ENCODE measurements at places on chromosomes 2 and 18. TPM values are rescaled to one million over a fixed set of nuclear protein-coding genes. Genes with fewer than 3 reads are reported as not detected.

Gene GALNT14
- 6.8 TPM for total RNA-seq

Gene RAB1A
- 113 TPM for total RNA-seq

Gene PROM2
- total RNA-seq, result 11.8 TPM

Gene NR4A2
- total RNA-seq, result 0.66 TPM

Gene OR6B2
- not detected for total RNA-seq

Gene ATP6V1B1
- not detected for total RNA-seq

Gene GAL3ST2
- total RNA-seq, result 0.73 TPM

Gene PCBP1
- 518 TPM for total RNA-seq

DNA sequence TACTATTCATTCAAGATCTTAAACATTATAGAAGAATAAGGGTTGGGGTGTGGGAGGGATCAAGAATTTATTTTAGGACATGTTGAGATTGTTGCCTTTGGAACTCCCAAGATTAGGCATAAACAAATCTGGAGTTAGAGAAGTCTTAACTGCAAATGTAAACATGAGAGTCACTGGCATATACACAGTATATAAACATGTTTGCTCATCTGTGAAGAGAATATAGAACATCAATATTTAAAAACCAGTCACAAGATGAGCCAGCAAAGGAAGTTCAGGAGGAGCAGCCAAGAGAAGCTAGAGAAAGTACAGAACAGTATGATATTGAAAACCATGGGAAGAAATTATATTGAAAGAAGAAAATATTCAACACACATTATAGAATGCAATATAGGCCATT lies 638.6 kb upstream of the SLC39A10 start:
- no peak overlapping the region for H3K27ac ChIP-seq
- no peak for DNase-seq
- no peaks in the 10 kb centered on the region for H3K36me3 ChIP-seq
- no peak overlapping the region for H3K4me3 ChIP-seq
- peaks cover 9% of the 10 kb centered on the region for H3K4me1 ChIP-seq

GRCh38 chr2:231093933-231094332 lies 30.9 kb downstream of the HTR2B start:
- H3K27me3 ChIP-seq, result no peaks in the 10 kb centered on the region
- H3K4me1 ChIP-seq, result peaks cover 11% of the 10 kb centered on the region
- H3K36me3 ChIP-seq, result peaks cover 85% of the 10 kb centered on the region
- no peak for DNase-seq
- H3K4me3 ChIP-seq, result no peak overlapping the region

DNA sequence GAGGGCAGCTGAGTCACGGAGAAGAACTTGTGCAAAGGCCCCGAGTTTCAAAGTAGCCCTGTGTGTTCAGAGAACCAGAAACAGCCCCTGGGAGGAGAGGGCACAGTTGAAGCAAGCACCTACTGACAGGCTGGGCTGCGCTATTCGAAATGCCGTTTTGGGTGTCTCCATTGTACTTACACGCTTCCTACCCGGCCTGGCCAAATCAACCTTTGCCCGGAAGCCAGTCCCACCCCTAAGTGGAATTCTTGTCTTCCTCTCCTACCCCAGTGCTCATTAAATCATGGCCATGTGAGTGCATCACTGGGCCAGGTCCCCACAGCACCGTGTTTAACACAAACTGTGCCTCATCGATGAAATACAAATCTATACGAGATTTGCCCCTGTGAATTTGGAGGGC lies 6.0 kb downstream of the DIPK1C start:
- peaks cover 29% of the 10 kb centered on the region for H3K27me3 ChIP-seq
- no peak overlapping the region for H3K4me3 ChIP-seq
- H3K36me3 ChIP-seq, result no peaks in the 10 kb centered on the region

- peak; percentile 14 for DNase-seq
- H3K27me3 ChIP-seq, result no peaks in the 10 kb centered on the region
- H3K27ac ChIP-seq, result no peak overlapping the region
- H3K36me3 ChIP-seq, result no peaks in the 10 kb centered on the region
Measured at GRCh38 chr2:49714454-49714853, 560.1 kb upstream of the FSHR start.

DNA sequence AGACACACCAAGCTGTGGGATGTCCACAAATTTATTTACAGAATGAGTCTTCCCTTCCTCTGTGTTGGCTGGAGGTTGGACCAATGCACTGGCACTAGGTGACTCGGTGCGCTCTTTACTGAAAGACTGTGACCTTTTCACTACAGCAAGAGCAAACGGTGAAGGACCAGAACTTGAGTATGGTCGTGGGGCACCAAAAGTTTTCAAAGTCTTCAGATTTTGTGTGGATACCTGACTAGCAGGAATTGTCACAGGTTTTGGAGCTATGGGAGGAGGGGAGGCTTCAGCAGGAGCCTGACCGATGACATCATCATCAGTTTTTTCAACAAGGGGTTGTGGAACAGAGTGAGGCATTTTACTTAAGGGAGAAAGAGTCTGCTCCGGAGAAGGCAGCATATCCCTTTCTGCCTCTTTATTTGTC lies 73.0 kb upstream of the GRB14 start:
- no peak overlapping the region for H3K4me3 ChIP-seq
- no peaks in the 10 kb centered on the region for H3K4me1 ChIP-seq
- no peaks in the 10 kb centered on the region for H3K36me3 ChIP-seq
- DNase-seq, result no peak

DNA sequence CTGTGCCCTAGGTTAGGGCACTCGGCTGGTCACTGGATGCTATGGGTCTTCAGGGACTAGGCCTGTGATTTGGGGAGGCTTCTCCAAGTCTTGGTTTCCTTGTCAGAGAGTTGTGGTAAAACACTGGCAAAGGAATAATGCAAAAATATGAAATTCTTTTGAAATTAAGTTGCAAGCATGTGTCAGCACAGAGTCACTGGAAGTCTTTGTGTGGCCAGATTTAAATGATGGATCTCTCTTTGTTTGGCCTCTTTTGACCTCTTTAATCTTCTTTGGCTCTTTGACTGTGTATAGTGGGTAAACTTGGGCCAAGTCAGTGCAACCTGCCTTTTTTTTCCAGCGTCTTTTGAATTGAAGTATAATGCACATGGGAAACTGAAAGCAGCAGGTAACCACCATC lies 12.1 kb downstream of the HK2 start:
- DNase-seq, result no peak

- DNase-seq, result peak; percentile 39
- H3K4me3 ChIP-seq, result no peak overlapping the region
- no peaks in the 10 kb centered on the region for H3K27me3 ChIP-seq
Measured at GRCh38 chr2:7083580-7084509, 166.6 kb downstream of the RNF144A start.

GRCh38 chr2:120669121-120669952 lies 66.3 kb upstream of the GLI2 start:
- 0 out of 2 replicates have a peak, but pooled peaks cover 3% of the 10 kb centered on the region for H3K4me1 ChIP-seq
- peaks cover 23% of the 10 kb centered on the region for H3K36me3 ChIP-seq
- no peak overlapping the region for H3K4me3 ChIP-seq
- H3K27me3 ChIP-seq, result peaks cover 67% of the 10 kb centered on the region
- peak; percentile 75 for DNase-seq

DNA sequence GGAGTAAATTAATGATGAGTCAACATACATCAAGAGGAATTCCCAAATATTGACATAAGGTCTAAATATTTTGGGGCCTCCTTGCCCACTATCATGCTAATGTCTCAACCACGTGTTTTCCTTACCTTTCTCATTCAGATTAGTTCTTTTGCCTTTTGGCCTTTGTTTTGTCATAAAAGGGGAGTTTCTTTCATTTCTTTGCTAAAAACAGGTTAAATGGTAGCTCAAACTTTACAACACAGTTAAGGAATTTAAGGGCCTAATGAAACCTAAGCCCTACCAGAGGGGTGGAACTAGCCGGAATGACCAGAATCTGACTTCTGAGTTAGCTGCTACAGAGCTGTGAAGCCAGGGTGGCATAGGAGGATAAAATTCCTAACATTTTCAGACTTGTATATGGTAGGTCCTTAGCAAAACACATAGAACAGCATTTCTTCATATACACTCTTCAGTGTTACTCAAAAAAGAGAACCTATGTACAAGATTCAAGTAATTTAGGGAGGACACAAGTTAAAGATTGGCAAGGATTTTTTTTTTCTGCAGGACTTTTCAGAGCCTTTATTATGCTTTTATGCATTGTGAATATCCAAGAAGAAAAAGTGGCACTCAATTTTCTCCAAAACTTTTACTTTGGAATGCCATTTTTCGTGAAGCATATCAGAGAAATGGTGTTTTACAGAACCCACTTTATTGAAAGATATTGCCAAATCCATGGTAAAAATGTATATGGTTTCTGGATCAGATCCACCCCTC lies 633.1 kb downstream of the ARHGAP15 start:
- peak overlapping the region; percentile 14 for H3K4me3 ChIP-seq
- H3K27ac ChIP-seq, result peak overlapping the region; percentile 94
- H3K36me3 ChIP-seq, result no peaks in the 10 kb centered on the region
- H3K27me3 ChIP-seq, result no peaks in the 10 kb centered on the region
- peaks cover 60% of the 10 kb centered on the region for H3K4me1 ChIP-seq

- no peaks in the 10 kb centered on the region for H3K27me3 ChIP-seq
- peaks cover 41% of the 10 kb centered on the region for H3K36me3 ChIP-seq
- no peaks in the 10 kb centered on the region for H3K4me1 ChIP-seq
- H3K27ac ChIP-seq, result no peak overlapping the region
- H3K4me3 ChIP-seq, result no peak overlapping the region
- no peak for DNase-seq
Measured at GRCh38 chr18:35470435-35470834, 27.3 kb downstream of the INO80C start.

GRCh38 chr2:6294791-6295190 lies 570.9 kb downstream of the CMPK2 start:
- no peak overlapping the region for H3K27ac ChIP-seq
- DNase-seq, result no peak
- H3K27me3 ChIP-seq, result peaks cover 12% of the 10 kb centered on the region
- H3K36me3 ChIP-seq, result peaks cover 76% of the 10 kb centered on the region
- no peak overlapping the region for H3K4me3 ChIP-seq
- H3K4me1 ChIP-seq, result no peaks in the 10 kb centered on the region

GRCh38 chr2:53786352-53786704 lies 425 bp downstream of the ASB3 start:
- H3K36me3 ChIP-seq, result 0 out of 2 replicates have a peak, but pooled peaks cover 5% of the 10 kb centered on the region
- DNase-seq, result no peak
- peak overlapping the region; percentile 98 for H3K4me3 ChIP-seq
- peak overlapping the region; percentile 99 for H3K27ac ChIP-seq
- H3K27me3 ChIP-seq, result no peaks in the 10 kb centered on the region

DNA sequence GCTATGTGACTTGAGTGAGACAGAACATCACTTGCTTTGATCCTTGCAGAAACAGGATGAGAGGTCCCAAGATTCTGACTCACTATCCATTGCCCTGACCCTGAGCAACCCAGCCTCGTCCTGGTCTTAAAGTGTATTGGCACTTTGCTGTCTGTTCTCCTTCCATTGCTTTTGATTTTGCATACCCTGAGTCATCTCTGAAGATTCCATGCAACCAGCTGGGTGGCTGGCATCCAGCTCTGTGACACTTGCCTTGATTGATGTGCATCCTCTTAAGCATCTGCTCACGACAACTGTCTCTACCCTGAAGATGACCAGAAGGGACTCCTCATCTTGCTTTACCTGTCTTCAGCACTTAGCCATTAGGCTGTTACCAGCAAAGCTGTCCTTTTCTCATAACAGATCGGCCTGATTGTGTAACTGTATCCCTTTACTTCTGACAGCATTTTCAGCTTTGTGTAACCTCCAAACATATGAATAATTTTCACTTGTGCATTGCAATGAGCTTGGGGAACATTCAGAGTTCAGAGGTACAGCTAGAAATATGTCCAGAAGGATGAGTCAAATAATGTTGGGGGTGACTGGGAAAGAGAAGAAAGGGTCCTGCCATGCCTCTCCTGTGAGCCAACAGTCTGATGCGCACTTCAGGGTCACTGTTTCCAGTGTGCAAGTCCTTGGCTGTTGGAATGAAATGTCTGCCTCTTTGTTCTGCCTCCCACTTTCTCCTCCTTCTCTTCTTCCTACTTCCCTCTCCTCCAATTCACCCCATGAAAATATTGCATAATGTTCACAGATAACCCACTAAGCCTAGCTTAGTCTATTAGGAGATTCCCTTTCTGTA lies 249.7 kb upstream of the OSR1 start:
- H3K4me3 ChIP-seq, result no peak overlapping the region
- no peaks in the 10 kb centered on the region for H3K4me1 ChIP-seq
- no peak overlapping the region for H3K27ac ChIP-seq

DNA sequence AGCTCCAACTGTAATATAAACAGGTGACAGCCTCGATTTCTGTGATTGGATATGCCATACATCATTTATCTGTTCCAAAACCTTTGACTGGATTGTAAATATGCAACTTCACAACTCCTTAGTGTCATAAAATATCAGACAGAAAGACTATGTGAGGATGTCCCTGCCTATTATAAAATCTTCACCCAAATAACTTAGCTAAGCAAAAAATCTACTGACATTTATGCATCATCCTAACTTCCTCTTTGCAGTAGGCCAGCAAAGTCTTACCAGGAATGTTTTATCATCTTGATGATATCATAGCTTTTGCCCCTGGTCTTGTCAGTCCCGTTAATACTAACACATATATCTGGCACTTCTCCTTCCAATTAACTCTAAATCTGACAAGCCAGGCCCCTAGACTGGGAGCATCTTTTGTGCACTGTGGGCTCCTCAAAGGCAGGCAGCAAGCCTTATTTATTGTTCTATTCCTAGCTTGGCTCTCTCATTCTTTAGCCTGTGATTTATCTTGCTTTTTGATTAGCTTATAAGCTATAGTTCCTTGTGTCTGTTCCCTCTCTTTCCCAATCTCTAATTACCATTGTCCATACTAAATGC lies 356.5 kb upstream of the HNMT start:
- H3K4me1 ChIP-seq, result no peaks in the 10 kb centered on the region
- no peak overlapping the region for H3K27ac ChIP-seq
- H3K4me3 ChIP-seq, result no peak overlapping the region
- no peaks in the 10 kb centered on the region for H3K27me3 ChIP-seq
- no peak for DNase-seq

DNA sequence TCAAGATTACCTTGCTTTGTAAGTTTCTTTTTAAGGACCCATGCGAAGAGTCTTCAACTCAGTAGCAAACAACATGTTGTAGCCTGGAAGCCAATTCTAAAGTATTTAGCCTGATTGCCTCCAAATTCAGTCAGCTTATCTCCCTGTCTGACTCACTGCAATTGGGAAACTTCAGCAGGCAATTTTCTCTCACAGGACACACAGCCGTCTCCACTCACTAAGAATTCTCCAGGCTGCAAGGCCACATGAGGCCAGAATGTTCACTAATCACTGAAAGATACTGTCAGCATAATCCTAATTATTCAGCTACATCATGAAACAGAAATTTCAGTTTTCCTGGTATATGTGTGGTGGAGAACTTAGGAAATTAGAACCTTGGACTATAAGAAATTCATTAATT lies 78.1 kb upstream of the PDE1A start:
- H3K27ac ChIP-seq, result 0 out of 2 replicates have a peak overlapping the region, but pooled peaks have one; percentile 67
- peaks cover 6% of the 10 kb centered on the region for H3K4me1 ChIP-seq
- no peak for DNase-seq

- DNase-seq, result no peak
- H3K4me1 ChIP-seq, result peaks cover 14% of the 10 kb centered on the region
- H3K27ac ChIP-seq, result no peak overlapping the region
- no peak overlapping the region for H3K4me3 ChIP-seq
Measured at GRCh38 chr2:189015359-189015758, 41.2 kb downstream of the COL3A1 start.
